ENCODE measurements at places on chromosomes 16 and 17.
A peak's percentile ranks its signal among the peaks of the same experiment; 100 is the strongest.

- peak; percentile 44 for DNase-seq
These were observed 68.0 kb upstream of the NKD1 start for GRCh38 chr16:50480206-50480605.

DNA sequence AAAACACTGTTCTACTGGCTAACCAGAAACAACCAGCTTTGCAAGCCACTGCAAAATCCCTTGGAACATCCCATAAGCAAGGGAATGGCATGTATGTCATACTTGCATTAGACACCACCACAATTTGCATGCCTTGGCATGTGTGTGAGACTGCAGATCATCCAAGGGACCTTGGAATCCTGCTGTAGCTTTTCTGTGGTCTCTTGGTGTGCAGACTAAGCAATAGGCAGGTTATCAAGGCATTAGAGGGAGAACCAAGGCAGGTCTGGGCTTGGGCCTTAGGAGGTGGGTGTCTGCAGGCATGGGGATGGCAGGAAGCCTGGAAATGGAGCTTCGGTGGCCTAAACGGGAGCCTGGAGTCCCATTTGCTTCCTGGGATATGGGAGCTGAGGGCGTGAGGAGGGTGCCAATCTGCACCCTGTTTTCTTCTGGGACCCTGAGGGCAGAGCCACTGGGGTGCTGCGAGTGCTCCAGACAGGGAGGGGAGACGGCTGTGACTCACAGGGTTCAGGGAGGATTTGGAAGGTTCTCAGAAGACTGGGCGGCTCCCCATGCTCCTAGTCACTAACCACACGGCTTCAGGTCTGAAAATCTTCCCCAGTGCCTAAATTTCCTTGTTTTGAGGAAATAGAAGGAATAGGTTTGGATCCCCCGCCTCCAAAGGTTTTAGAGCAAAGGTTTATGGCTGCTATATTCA, 36.6 kb downstream of the FAM20A start:
- DNase-seq: no peak

GRCh38 chr16:17303101-17303500, 167.7 kb downstream of the XYLT1 start:
- no peak for DNase-seq

DNA sequence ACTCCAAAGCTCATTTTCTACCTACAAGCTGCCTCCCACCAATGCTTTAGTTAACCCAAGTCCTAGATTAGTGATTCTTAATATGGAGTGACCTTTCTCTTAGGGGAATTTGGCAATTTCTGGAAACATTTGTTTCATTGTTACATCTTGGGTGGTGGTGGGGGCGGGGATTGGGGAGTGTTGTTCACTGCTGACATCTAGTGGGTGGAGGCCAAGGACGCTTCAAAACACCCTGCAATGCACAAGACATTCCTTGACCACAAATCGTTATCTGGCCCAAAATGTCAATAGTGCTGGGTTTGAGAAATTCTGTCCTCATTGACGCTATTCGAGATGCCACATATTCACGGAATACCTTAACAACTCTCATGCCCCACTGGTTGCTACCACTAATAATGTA, 282.9 kb downstream of the RBFOX1 start:
- DNase-seq: no peak

GRCh38 chr17:65198653-65199382, 61.6 kb downstream of the RGS9 start:
- DNase-seq: peak; percentile 47

GRCh38 chr17:42740699-42741098, 4.1 kb downstream of the EZH1 start:
- no peak for DNase-seq

GRCh38 chr17:72684405-72685020, 408.0 kb downstream of the SLC39A11 start:
- no peak for DNase-seq

GRCh38 chr16:14004031-14004728, 66.9 kb upstream of the MRTFB start:
- no peak for DNase-seq

- DNase-seq: no peak
These were observed 290 bp upstream of the KRTAP4-1 start for GRCh38 chr17:41185001-41185400.

- DNase-seq: no peak
These were observed 33.8 kb upstream of the CCL22 start for GRCh38 chr16:57324749-57325148.

GRCh38 chr17:10025976-10026901, 121.2 kb upstream of the RCVRN start:
- DNase-seq: peak; percentile 34

GRCh38 chr17:15346066-15346595, 4.7 kb upstream of the TEKT3 start:
- no peak for DNase-seq

GRCh38 chr17:8757189-8757588, 1.2 kb downstream of the SPDYE4 start:
- no peak for DNase-seq

- DNase-seq: no peak
These were observed 341.4 kb downstream of the FOXL1 start for GRCh38 chr16:86919578-86920305.

DNA sequence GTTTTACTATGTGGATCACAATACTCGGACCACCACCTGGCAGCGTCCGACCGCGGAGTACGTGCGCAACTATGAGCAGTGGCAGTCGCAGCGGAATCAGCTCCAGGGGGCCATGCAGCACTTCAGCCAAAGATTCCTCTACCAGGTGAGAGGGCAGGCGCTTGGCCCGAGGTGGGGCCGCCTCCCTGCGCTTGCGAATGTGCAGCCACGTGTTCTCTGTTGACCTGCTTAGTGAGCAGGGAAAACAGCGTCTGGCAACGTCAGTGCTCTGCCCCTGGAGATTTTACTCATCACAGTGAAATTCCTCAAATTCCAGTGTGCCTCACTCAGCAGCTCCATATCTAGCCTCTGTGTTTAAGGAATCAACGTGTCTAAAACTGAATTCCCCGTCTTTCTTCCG, 33.4 kb upstream of the CLEC18A start:
- no peak for DNase-seq

DNA sequence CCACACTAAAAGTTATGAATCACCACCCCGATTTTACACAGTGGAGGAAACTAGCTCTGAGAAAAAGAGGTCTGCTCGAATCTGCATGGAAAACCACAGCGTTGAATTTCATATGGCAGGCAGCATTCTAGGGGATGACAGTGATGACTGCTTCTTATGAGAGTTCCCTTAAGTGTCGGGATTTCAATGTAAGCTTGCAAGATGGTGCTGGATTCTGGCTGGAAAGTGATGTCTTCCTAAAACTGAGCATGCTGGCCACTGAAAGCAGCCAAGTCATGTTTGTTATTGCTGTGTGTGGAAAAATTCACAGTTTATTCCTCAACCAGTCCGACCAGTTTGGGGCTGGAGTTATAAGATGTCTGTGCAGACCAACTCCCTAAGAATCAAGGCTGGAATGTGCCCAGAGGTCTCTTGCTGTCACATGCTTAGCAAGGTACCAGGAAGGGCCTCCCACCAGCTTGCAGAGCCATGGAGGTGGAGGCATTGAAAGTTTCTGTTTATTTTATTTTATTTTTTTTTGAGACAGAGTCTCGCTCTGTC, 37.2 kb upstream of the GAN start:
- DNase-seq: no peak

DNA sequence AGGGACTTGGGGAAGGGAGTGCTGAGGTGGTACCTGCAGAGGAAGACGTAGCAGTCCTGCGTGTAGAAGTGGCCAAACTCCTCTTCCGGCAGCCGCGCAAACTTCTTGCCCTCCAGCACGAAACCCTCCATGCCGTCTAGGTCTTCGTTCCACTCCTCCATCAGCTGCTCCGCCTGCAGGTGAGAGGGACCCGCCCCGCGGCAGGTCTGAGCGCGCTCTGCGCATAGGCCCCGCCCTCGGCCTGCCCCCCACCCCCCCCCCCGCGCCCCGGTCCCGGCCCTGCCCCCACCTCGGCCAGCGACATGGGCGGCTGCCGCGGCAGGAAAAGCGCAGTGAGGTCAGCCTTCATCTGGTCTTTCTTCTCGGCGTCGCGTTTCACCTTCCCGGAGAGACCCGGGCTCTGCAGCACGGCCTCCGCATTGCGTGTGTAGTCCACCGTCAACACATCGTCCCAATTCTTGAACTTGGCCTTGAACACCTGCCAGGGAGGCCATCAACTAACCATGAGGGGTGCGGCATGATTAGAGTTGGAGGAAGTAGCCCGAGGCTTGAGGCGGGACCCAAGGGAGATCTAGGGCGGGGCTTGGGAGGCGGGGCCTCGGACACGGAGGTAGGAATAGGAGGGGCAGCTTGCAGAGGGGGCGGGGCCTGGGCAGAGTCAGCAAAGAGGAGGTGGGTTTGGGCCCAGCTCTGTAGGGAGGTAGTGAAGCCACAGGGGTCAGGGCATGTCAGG, 11.5 kb downstream of the FLII start:
- no peak for DNase-seq

DNA sequence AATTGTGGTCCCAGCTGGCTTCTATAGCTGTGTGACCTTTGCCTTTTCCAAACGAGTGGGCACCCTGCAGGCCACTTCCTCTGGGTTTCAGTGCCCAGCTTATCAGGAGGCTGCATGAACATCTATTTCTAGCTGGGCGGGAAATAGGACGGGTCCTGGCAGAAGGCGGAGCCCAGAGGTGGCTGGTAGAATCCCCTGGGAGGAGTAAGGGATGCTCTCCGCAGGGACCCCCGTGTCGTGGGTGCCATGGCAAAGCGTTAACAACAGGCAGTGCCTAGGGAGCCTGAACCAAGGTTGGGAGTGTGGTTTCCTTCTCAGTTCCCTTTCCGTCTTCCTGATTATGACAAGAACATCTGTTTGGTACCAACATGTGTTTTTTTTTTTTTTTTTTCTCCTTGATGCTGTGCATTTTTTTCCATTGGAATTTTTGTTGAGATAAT, 58.2 kb downstream of the PLCG2 start:
- no peak for DNase-seq
